ENCODE measurements at places on chromosomes 1 and 21.

- DNase-seq: no peak
Measured at GRCh38 chr1:111638320-111638719, 18.7 kb downstream of the RAP1A start.

GRCh38 chr1:34770891-34771504, 10.0 kb upstream of the GJB3 start:
- no peak for DNase-seq

GRCh38 chr1:53666566-53666965, 72.4 kb downstream of the GLIS1 start:
- DNase-seq: no peak

DNA sequence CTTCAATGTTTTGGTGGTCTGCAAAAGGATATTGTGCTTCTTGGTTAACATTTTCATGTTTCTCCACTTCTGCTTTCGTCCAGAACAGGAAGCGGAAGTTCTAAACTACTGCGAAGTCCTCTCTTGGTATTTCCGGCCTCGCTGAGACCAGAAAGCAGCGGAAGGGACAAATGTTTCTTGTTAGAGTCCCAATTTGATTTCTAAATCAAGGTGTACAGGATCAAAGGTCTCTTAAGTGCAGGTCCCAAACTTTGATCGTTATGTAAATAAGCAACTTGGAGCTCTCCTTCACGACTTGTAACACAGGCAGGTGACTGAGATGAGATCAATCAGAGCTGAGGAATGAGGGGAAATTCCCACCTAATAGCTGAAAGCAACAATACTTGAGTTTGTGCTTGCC, 40.1 kb upstream of the HMCN1 start:
- no peak for DNase-seq

- peak; percentile 86 for DNase-seq
Measured at GRCh38 chr1:39866767-39867166, 16.5 kb downstream of the TRIT1 start.

DNA sequence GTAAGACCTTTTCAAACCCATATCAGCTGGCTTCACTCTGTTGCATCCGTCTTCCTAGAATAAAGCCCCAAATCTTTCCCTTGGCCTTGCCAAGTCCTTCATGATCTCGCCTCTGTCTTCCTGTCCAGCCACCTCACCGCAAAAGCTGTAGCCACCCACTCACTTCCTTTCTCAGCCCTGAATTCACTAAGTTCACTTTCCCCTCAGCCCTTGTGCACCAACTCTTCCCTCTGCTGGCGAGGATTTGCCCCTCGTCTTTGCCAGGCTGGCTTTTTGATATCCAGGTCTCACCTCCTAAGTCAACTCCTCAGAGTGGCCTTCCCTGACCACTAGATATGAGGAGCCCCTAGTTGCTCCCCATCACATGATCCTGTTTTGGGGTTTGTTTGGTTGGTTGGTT, 3.9 kb upstream of the COL16A1 start:
- DNase-seq: peak; percentile 80

DNA sequence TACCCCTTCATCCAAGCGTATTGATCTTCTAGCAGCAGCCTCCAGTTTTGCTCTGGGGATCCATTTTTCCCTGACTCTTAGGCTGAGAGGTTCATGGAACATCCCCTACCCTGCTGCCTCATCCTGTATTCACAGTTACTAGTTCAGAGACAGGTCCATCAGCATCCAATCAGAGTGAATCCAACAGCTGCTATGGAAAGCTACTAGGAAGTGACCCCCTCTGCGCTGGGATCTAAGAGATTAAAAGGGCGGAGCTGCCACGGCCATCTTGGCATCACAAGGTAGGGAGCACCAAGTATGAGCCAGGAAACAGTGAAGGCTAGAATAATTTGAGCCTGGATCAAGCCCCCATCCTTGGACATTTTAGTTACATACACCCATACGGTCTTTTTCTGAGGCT, 32.5 kb downstream of the KAZN start:
- DNase-seq: no peak

GRCh38 chr1:16014509-16015482, 3.0 kb downstream of the HSPB7 start:
- no peak for DNase-seq

- no peak for DNase-seq
Measured at GRCh38 chr1:20431176-20431460, 54.9 kb downstream of the CAMK2N1 start.

DNA sequence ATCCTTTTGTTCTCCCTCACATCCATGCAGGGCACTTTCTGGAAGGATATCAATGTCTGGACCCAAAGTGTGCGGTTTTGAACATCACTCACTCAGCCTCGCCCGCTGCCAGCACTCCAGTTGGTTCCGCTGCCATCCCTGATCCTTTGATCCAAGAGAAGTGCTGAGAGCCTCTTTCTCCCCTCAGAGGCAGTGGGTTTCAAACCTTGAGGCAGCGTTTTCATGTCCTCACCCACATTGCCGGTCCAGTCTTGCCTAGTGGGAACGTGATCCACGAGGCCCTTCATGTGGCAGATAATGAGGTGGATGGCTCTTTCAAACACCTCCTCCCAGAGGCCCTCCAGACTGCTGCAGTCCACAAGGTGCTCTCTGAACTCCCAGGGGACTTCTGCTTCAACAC, 122.2 kb downstream of the ACTL8 start:
- DNase-seq: no peak

GRCh38 chr1:185652348-185652747, 81.8 kb upstream of the HMCN1 start:
- DNase-seq: no peak

- no peak for DNase-seq
Measured at GRCh38 chr21:41834252-41834925, 44.8 kb downstream of the PRDM15 start.
